ENCODE measurements at places on chromosomes 11 and 22.

DNA sequence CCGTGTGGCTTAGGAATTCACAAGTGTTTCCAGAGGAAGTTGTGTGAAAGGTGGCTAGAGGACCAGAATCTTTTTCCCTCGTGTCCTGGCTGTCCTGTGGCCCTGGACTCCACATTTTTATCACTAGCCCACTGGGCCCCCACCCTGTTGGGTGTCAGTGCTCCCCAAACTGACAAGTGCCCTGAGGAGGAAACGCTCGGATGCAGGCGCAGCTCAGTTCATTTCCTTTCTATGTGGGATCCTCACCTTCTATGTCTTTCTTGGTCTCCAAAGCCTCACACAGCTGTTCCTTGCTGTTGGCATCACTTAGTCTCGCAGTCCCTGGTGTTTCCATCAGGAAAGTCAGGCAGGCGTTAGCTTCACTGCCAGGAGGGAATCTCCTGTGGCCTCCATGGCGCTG, 68.0 kb upstream of the KCNQ1OT1 start:
- DNase-seq: no peak

- DNase-seq: no peak
Observed at GRCh38 chr22:48340727-48341709, 1486.7 kb downstream of the BRD1 start.

DNA sequence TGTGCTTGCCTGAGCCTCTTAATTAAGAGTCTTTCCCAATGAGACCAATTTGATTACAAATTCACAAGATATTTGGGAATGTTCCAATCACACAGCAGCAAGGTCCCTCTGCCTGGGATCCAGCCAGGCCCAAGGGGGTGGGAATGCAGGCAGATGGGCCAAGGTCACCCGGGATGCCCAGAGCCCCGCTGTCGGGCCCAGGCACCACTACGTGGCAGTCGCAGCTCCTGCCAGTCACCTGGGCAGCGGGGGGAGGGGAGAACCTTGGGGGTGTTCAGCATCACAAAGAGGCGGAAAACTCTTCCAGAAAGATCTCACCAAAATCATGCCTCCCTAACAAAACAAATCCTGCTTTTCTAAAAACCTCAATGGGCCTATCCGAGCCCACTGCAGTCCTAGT, 30.9 kb downstream of the PPM1F start:
- no peak for DNase-seq

DNA sequence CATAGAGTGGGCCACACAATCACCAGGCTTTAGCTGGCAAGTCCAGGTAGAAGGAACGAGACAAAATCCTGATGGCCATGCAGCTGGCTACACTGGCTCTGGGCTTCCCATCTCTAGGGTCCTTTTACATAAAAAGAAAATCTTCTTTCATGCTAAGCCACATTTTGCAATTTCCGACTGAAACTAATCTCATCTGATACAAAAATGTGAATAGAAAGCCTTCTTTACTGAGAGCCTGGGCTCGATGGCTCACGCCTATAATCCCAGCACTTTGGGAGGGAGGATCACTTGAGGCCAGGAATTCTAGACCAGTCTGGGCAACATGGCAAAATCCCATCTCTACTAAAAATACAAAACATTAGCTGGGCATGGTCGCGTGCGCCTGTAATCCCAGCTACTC, 67.2 kb downstream of the MICAL3 start:
- DNase-seq: no peak

DNA sequence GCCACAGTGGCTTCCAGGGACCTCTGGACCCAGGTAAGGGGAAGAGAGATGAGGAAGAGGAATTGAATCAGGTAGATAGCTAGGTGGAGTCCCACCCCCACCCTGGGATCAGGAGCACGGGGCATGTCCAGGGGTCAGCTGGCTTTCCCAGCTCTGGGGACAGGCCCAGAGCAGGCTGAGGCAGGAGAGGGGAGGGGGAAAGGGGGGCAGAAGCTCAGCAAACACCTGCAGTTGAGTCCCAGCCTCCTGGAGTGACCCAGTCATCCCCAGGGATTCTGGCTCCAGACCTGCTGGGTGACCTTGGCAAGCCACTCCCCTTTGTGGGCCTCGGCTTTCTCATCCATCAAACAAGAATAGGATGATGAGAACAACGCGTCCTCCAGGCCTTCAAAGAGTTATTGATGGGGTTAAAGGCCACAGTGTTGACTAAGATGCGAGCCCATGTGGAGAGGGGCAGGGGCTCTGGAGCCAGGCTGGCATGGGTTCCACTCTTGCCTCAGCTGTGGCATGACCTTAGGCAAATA, 16.0 kb downstream of the STARD10 start:
- no peak for DNase-seq

DNA sequence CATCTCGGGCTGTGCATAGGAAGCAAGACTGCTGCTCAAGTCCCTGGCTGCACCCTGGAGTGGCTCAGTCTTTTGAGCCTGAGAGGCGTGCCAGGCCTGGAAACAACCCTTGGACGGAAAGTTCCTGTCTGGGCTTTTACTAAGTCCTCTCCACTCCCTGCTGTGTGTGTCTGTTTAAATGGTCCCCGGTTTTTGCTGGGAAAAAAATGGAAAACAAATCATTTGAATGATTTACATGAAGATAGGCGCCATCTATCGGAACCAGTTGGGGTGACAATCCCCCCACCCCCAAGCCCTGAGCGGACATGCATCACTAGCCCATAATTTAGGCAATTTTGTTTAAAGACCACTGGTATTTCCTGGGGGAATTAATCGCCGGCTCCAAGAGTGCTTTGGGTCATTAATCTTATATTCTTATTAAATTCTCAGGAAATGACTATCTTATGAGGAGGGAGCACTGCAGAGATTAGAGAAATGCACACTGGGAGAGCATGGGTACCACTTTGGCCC, 2.7 kb upstream of the GAB2 start:
- peak; percentile 76 for DNase-seq

DNA sequence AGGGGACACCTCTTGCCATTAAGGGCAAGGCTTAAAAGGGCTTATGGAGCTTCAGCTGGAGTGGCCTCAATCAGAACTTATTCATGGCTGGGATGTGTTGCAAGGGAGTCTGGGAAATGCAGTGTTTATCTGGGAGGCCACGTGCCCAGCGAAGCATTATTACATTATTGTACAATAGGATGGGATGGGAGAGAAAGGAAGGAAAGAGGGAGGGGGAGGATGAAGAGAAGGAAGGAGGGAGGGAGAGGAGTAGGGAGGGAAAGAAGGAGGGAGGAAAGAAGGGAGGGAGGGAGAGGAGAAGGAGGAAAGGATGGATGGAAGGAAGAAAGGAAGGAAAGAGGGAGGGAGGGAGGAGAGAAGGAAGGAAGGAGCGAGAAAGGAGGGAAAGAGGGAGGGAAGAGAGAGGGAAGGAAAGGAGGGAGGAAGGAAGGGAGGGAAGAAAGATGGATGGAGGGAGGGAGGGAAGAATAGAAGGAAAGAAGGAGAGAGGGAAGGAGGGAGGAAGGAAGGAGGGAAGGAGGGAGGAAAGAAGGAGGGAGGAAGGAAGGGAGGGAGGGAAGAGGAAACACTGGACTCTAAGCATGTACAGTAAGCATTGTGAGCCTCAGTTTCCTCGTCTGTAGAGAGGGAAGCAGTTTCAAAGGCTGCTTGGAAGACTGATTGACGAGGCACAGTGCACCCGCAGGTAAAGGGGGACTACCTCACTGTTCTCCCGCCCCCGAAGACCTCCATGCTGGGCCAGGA, 62.2 kb downstream of the MYEOV start:
- DNase-seq: no peak

GRCh38 chr11:32333320-32333991, 101.9 kb downstream of the WT1 start:
- DNase-seq: peak; percentile 79

DNA sequence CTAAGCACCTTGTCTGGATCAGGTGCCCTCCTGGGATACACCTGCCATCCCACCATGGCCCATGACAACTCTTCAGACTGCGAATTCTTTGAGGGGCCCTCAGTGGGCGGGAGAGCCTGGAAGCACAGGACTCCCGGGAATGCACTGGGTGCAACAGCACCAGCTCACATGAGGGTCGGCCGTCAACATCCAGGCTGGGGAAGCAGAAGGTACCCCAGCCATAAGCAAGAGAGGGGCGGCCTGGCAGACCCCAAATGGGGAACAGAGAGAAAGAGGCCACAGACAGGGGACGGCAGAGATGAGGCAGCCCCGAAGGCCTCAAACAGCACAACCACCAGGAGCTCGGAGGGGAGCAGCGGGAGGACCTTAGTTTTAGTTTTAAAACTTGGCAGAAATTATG, 94.4 kb downstream of the PHF21B start:
- no peak for DNase-seq

GRCh38 chr11:125167954-125168835, 3.6 kb downstream of the PKNOX2 start:
- DNase-seq: no peak

DNA sequence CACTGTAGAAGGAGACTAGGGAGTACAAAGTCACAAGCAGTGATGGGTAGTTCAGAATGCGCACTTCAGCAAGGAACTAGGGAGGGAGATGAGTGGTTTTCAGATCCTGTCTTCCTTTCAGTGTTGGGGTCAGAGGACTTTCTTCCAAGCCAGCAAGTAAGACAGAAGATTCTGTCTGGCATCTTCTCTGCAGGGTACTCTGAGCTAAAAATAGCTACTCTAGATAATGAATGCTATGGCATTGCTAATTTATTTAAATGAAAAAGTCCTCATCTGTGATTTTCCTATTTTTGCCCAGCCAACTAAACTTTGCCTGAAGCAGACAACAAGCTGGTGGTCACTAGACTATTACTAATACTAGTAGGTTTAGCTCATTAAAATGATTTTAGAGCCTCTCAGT, 18.3 kb upstream of the ARL14EP start:
- no peak for DNase-seq

DNA sequence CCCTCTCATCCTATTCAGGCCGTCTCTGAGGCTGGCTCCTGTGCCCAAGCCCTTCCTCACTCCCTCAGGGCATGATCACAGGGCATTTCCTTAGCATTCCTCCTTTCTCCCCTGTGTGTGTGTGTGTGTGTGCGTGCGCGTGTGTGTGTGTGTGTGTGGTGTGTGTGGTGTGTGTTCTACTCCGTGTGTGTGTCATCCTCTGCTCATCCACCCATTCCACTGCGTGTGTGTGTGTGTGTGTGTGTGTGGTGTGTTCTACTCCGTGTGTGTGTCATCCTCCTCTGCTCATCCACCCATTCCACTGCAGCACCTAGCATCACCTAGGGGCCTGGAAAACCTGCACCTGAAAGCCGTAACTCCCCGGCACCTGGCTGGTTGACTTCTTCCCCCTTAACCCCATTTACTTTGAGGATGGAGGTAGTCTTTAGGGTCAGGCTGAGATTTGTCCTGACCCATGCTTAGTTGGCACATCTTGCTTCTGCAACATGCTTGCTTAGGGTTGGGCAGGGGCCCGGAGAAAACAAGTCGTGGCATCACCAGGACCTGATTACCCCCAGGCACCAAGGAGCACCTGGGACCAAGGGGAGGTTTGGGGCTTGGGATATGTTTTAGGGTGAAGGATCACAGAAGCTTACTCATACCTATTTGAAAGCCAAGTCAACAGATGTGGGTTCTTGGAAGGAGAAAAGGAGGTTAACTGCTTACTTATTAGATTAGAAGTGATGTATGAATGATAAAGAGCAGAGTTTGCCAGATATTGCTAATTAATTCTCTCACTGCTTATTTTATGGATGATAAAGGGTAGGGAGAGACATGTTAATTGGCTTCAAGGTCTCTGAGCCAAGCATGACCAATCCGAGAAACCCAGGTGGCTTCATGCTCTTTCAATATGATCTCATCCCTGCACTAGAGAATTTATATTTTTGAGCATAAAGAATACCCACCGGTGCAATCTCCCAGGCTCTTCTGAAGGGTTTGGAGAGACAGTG, 18.9 kb downstream of the TIMP3 start:
- no peak for DNase-seq

GRCh38 chr11:66996609-66997273, 21.6 kb downstream of the C11orf86 start:
- no peak for DNase-seq

DNA sequence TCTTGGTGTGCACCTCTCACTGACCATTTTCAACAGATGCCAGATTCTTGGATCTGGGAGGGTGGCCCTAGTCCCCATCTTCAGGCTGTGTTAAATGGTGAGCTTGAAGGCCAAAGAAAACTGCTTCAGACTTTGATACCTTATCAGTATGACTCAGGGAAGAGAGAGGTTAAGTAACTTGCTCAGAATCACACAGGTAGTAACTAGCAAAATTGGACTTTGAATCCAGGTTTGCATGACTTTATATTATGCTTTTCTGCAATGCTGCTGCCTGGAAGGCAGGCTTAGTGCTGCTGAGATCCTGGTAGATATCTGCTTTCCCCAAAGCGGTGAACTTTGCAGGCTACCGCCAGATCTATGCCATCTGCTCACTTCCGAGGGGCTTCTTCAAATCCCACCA, 487.3 kb downstream of the INSC start:
- DNase-seq: no peak

GRCh38 chr11:19134004-19134403, 17.0 kb downstream of the ZDHHC13 start:
- DNase-seq: no peak

DNA sequence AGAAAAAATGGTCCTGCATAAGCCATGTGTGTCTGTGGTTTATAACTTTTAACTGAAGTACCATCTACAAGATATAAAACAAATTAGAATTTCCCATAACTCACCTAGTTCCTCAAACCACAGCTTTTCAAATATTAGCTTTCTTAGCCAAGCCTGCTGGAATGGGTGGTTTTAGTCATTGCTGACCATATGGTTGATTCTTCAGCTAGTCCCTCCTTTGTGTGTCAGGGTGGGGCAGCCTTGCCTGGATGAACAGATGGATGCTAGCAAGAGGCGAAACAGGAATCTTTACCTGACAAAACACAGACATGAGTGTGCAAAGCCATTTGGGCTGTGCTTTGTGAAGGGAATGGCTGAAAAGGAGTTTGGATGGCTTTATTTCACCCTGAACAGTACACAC, 6.9 kb upstream of the B3GNT6 start:
- no peak for DNase-seq

DNA sequence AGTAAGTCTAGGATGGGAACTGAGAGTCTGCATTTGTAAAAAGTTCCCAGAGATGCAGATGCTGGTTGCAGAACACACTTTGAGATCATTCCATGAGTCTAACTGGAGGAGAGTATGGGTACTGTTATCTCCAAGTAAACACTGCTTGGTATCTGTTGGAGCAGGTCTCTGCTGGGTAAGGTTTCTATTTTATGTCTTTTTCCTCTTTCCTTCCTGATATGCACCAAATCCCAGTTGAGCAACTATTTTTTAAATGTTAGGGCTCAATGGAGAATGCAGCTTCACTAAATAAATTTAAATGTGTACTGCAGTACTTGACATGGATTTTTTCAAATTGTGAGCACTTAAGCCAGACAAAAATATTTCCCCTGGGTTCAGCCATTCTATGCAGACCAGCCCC, 48.5 kb downstream of the BDNF start:
- DNase-seq: no peak

GRCh38 chr11:41878095-41878494, 418.6 kb upstream of the LRRC4C start:
- DNase-seq: no peak

- no peak for DNase-seq
Observed at GRCh38 chr22:35148381-35148780, 82.4 kb downstream of the ISX start.

- no peak for DNase-seq
Observed at GRCh38 chr11:134761926-134762247, 349.8 kb upstream of the B3GAT1 start.

Data from suppressor macrophage (primary cell).